Stimulated activated CD4-positive, alpha-beta T cell treated with anti-CD3 and anti-CD28 coated beads, Interleukin-4, amount 100 ng/mL, for 1 hour (primary cell): ENCODE measurements at places on chromosomes 4 and X.

DNA sequence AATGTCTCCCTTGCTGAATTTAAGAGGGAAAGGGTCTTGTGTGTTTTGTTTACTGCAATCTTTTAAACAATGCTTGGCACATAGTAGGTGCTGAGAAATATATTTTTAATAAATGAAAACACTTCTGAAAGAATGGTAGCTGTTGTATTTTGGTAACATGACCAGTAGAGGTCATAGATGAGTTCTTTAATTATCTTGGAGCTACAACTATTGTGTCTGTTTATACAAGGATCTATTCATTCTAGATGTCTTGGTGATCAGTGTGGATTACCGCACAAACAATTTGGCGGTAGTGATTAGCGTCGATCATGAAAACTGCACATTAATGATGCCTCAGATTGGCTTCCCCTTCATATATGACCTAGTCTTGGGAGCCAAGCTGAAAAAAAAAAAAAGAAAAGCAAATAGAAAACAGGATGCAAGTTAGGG is 21.4 kb upstream of the SCRG1 start:
- no peak for DNase-seq

DNA sequence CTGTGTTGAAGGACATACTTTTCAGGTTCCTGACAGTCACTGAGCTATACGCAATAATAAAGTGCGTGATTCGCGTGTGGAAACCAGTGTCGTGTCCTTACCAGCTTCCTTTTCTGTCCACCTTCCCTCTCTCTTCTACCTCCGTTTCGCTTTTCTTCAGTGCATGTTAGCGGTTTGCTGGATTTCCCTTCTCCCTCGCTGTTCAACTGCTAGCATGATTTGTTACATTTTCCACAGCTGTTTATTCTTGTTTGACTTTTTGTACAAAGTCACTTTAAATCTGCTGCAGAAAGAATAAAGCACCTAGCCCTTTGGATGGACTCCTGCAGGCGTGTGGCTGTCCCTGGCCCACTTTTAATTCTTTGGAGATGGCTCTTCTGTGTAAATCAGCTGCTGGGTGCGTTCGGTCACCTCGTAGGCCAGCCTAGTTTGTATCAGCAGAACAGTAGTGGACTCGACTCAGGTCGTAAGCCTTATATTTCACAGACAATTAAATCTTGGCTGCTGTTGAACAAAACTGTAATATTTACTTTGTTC is 8.9 kb upstream of the HAND2 start:
- no peak for DNase-seq

DNA sequence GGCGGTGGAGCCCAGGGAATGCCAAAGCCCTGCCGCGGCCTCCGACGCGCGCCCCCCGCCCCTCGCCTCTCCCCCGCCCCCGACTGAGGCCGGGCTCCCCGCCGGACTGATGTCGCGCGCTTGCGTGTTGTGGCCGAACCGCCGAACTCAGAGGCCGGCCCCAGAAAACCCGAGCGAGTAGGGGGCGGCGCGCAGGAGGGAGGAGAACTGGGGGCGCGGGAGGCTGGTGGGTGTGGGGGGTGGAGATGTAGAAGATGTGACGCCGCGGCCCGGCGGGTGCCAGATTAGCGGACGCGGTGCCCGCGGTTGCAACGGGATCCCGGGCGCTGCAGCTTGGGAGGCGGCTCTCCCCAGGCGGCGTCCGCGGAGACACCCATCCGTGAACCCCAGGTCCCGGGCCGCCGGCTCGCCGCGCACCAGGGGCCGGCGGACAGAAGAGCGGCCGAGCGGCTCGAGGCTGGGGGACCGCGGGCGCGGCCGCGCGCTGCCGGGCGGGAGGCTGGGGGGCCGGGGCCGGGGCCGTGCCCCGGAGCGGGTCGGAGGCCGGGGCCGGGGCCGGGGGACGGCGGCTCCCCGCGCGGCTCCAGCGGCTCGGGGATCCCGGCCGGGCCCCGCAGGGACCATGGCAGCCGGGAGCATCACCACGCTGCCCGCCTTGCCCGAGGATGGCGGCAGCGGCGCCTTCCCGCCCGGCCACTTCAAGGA is at the start of gene FGF2:
Gene FGF2, plus strand, starts transcription at position 279 of the 705 bp plus-strand sequence. Its CDS starts 344 bp downstream, at position 623.
- DNase-seq, result peak; percentile 30

DNA sequence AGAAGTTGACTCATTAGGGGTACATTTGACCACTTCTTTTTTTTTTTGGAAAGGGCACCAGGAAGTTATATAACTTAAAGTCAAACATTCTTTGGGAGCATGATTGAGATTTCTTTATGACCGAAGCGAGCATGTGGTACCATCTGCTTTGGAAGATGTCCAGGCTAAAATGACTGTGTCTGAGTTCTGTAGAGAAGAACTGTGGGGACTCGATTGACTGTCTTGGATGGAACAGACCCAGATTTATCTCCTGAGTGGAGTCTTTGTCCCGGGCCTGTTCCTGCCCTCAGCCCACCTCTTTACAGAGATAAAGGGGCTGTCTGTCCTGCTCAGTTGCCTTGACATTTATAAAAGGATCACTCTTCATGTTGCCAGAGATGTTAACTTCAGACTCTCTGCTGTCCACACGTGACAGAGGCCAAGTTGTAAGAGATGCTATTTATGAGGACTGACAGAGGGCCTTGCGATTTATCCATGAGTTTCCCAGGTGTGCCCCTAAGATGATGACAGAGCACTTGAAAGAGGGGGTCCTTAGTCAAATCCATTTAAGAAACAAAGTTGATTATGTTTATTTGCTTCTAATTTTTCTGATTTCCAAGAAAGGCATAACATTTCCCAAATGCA is 16.8 kb downstream of the SMIM20 start:
- no peak for DNase-seq

DNA sequence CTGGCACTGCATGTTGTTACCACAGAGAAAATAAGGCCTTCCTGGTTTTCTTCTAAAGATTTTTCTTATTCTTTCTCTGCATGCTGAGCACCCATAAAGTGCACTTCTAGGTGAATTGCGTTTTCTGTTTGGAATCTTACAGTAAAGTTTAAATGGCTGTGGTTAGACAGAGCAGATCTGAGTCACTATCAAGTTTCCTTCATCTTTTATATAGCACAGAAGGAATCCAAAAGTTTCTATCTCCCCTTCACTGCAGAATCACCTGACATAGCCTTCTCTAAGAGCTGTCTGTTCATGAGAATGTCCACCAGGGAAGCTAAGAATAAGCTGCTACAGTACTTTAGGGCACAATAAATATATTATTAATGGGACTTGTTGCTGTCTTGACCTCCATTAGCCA is 455.5 kb upstream of the FAM241A start:
- DNase-seq, result no peak

GRCh38 chrX:38409289-38409688 is 56.9 kb downstream of the OTC start:
- DNase-seq, result no peak
